ENCODE measurements at places on chromosomes 13 and 19. TPM values are rescaled to one million over a fixed set of nuclear protein-coding genes. Genes with fewer than 3 reads are reported as not detected.

CLC gene
- total RNA-seq: not detected

STARD13 gene
- total RNA-seq: 12.3 TPM

ZNF816 gene
- total RNA-seq: 5.8 TPM

FOSB gene
- 2.2 TPM for total RNA-seq

ZNF610 gene
- total RNA-seq: 17.8 TPM

Measured in occipital lobe (tissue), 3 donors.